ENCODE measurements at places on chromosomes 11 and 22. TPM values are rescaled to one million over a fixed set of nuclear protein-coding genes. Genes with fewer than 3 reads are reported as not detected.

GRCh38 chr11:1936072-1936780 is 10.9 kb upstream of the MRPL23 start:
- no peak overlapping the region for H3K27ac ChIP-seq
- peak; percentile 16 for DNase-seq
- H3K27me3 ChIP-seq: peaks cover 6% of the 10 kb centered on the region
- no peak overlapping the region for H3K4me3 ChIP-seq
- H3K4me1 ChIP-seq: peaks cover 5% of the 10 kb centered on the region
- H3K36me3 ChIP-seq: no peaks in the 10 kb centered on the region

GRCh38 chr11:5626196-5626595 is 1.4 kb downstream of the TRIM34 start:
- no peak overlapping the region for H3K27ac ChIP-seq
- no peak for DNase-seq
- no peaks in the 10 kb centered on the region for H3K27me3 ChIP-seq
- H3K4me3 ChIP-seq: no peak overlapping the region
- no peaks in the 10 kb centered on the region for H3K36me3 ChIP-seq

OR8A1 gene
- total RNA-seq: not detected

KREMEN1 gene
- 20.5 TPM for total RNA-seq

SYCE3 gene
- not detected for total RNA-seq

- H3K4me3 ChIP-seq: peak overlapping the region; percentile 34
- peaks cover 6% of the 10 kb centered on the region for H3K27me3 ChIP-seq
- H3K36me3 ChIP-seq: peaks cover 14% of the 10 kb centered on the region
- DNase-seq: peak; percentile 54
Measured at GRCh38 chr11:62340269-62340901, 3.1 kb downstream of the ASRGL1 start.

HBB gene
- total RNA-seq: not detected

- H3K27ac ChIP-seq: no peak within 1 kb of the TSS
- peak within 1 kb of the TSS; percentile 86 for H3K4me3 ChIP-seq
- peaks cover 10% of the 10 kb centered on the region for H3K27me3 ChIP-seq
- peak; percentile 68 for DNase-seq
Measured at GRCh38 chr11:123429913-123430720, at the start of gene GRAMD1B. TSS of gene GRAMD1B (plus strand) at chr11:123430269. CDS start at chr11:123430793, 524 bp downstream.

DNA sequence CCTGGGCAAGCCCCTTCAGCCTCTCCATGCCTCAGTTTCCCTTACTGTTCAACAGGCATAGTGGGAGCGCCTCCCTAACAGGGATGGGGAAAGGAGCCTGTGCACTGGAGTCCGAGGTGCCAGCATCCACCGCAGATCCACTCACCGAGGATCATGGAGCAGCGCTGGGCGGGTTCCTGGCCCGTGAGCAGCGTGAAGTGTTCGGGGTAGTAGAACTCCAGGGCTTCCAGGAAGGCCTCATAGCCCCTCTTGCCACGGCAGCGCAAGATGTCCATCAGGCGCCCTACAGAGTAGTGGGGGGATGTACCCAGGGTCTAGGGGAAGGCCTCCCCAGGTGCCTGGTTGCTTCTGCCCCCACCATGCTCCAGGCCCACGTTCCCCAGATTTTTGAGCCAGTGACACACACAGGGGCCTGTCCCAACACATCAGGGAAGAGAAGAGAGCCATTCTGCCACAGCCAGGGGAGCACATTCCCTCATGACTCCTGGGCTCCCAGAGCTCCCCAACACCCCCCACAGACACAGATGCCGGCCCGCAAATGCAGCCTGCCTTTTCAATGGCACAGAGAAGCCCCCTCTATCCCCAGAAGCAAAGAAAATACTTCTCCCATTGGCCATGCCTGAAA is 1.3 kb downstream of the CARD10 start:
- H3K4me3 ChIP-seq: peak overlapping the region; percentile 87
- H3K27me3 ChIP-seq: peaks cover 17% of the 10 kb centered on the region
- H3K4me1 ChIP-seq: no peaks in the 10 kb centered on the region
- DNase-seq: no peak
- no peaks in the 10 kb centered on the region for H3K36me3 ChIP-seq

- H3K27me3 ChIP-seq: peaks cover 5% of the 10 kb centered on the region
- H3K27ac ChIP-seq: no peak overlapping the region
- no peaks in the 10 kb centered on the region for H3K36me3 ChIP-seq
- DNase-seq: no peak
- no peak overlapping the region for H3K4me3 ChIP-seq
Measured at GRCh38 chr11:8772571-8773519, 90.3 kb downstream of the RPL27A start.

DNA sequence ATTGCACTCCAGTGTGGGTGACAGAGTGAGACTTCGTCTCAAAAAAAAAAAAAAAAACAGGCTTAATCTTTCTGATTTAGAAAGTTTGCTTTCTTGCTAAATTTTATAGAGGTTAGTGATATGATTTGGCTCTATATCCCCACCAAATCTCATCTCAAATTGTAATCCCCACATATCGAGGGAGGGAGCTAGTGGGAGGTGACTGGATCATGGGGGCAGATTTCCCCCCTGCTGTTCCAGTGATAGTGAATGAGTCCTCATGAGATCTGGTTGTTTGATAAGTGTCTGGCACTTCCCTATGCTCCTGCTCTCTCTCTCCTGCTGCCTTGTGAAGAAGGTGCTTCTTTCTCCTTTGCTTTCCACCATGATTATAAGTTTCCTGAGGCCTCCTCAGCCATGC is 90.9 kb downstream of the OSBP2 start:
- H3K36me3 ChIP-seq: no peaks in the 10 kb centered on the region
- no peaks in the 10 kb centered on the region for H3K4me1 ChIP-seq
- no peak overlapping the region for H3K4me3 ChIP-seq
- DNase-seq: no peak
- H3K27ac ChIP-seq: no peak overlapping the region

APOA1 gene
- total RNA-seq: not detected

DNA sequence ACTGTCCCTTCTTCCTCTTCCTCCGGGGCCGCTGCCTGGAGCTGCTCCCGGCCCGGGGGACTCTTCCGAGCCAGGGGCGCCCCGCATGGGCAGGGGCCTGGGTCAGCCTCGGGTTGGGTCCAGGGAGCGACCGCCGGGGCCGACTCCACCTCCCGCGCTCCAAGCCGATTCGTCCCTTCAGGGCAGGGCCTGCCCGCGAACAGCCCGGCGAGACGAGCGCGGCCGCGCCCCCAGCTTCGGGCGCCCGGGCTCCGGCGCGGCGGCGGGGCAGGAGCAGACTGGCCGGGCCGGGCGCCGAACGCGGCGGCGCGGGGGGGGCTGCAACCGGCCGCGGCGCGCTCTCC is at the start of gene LARGE1:
TSS of gene LARGE1 (minus strand) at position 280 of the 344 bp plus-strand sequence.
- no peaks in the 10 kb centered on the region for H3K36me3 ChIP-seq
- H3K27ac ChIP-seq: peak within 1 kb of the TSS; percentile 93
- peaks cover 19% of the 10 kb centered on the region for H3K4me1 ChIP-seq
- H3K27me3 ChIP-seq: peaks cover 9% of the 10 kb centered on the region
- DNase-seq: peak; percentile 72

GAB4 gene
- 0.15 TPM for total RNA-seq

TBC1D22A gene
- 23.0 TPM for total RNA-seq

GRCh38 chr11:67438158-67438902 is 848 bp upstream of the PTPRCAP start:
- H3K27ac ChIP-seq: peak overlapping the region; percentile 70
- H3K27me3 ChIP-seq: peaks cover 19% of the 10 kb centered on the region
- no peaks in the 10 kb centered on the region for H3K36me3 ChIP-seq
- peak; percentile 49 for DNase-seq
- H3K4me3 ChIP-seq: no peak overlapping the region

DNA sequence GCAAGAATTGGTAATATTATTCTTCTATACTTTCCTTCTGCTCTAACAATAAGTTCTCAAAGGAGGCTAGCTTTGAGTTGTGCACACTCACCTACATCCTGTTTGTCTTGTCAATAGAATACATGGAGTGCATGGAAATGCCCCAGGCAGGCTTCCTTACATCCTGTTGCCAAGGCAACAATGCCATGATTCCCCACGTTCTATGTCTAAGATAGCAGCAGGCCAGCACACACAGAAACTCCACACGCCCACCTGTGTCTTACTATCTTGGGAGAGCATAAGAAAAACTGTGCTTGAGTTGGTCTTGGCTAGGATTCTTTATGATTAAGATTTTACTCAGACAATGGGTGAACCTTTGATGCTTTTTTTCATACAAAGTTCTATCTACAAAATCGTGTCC is 379.2 kb downstream of the AASDHPPT start:
- no peak overlapping the region for H3K27ac ChIP-seq
- no peaks in the 10 kb centered on the region for H3K36me3 ChIP-seq
- H3K4me1 ChIP-seq: peaks cover 5% of the 10 kb centered on the region

DNA sequence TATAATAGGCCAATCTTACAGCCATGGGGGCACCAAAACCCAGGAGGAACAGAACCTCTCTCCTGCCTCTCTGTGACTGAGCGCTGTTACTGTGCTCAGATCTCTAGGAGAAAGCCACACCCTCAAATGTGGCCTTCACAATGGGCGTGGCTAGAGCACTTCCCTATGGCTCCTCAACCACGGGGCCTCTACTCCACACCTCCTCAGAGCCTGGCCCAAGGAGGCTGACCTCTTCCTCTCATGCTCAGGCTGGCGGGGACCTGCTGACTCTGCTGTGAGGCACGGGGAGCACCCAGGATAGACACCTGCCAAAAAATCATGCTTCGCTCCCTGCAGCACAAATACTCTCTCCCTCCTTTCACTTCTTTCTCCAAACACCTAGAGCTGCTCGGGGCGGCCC is 41.0 kb downstream of the C11orf58 start:
- H3K27me3 ChIP-seq: peaks cover 1% of the 10 kb centered on the region
- no peak overlapping the region for H3K4me3 ChIP-seq
- H3K36me3 ChIP-seq: no peaks in the 10 kb centered on the region
- DNase-seq: no peak
- peaks cover 3% of the 10 kb centered on the region for H3K4me1 ChIP-seq

DNA sequence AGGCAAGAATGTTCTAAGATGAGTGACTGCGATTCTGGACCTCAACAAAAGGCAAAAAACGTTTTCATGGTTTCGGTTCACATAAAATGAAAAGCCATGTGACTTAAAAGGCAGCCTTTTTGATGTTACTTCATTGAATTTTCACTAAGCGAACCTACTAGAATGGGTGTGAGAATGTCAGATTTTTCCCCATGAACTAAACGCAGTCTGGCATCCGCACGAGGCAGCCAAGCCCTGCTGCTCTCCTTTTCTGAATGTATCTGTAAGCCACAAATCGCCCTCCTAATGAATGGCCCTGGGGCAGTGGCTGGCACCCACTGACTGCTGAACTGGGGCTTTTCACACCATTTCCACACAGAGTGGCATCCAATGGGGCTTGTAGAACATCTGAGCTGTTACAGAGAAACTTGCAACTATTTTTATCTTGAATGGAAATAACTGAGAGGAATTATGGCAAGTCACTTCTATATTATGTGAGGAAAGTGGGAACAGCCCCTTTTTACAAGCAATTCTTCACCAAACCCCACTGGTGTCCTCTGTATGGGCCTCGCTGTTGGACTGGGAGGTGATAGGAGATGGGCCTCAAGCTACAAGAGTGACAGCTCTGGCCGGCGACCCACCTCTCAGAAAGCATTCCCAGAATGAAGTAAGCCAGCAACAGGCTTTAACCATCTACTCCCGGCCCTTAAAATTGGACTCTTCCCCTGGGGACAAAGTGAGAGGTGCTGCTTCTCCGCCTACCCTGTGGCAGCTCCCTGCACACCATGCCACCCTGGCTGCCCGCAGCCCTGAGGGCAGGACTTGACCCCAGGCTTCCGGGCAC is 29.4 kb downstream of the PPP2R1B start:
- no peak overlapping the region for H3K27ac ChIP-seq
- H3K36me3 ChIP-seq: no peaks in the 10 kb centered on the region
- peaks cover 12% of the 10 kb centered on the region for H3K4me1 ChIP-seq
- no peak for DNase-seq

GRCh38 chr22:22166941-22167713 is 77.5 kb upstream of the VPREB1 start:
- no peak for DNase-seq
- H3K27me3 ChIP-seq: peaks cover 13% of the 10 kb centered on the region
- no peaks in the 10 kb centered on the region for H3K36me3 ChIP-seq
- H3K4me3 ChIP-seq: no peak overlapping the region

GRCh38 chr11:86761978-86762377 is 38.4 kb upstream of the PRSS23 start:
- no peak overlapping the region for H3K27ac ChIP-seq
- H3K27me3 ChIP-seq: no peaks in the 10 kb centered on the region
- H3K36me3 ChIP-seq: no peaks in the 10 kb centered on the region
- H3K4me1 ChIP-seq: no peaks in the 10 kb centered on the region
- no peak for DNase-seq
- H3K4me3 ChIP-seq: no peak overlapping the region

- no peaks in the 10 kb centered on the region for H3K36me3 ChIP-seq
- no peak overlapping the region for H3K27ac ChIP-seq
- no peak for DNase-seq
- H3K4me1 ChIP-seq: no peaks in the 10 kb centered on the region
- no peak overlapping the region for H3K4me3 ChIP-seq
Measured at GRCh38 chr22:38900677-38901076, 28.7 kb upstream of the CBX6 start.

GRCh38 chr22:37631448-37632173 is 7.9 kb upstream of the SH3BP1 start:
- no peak overlapping the region for H3K27ac ChIP-seq
- H3K4me3 ChIP-seq: no peak overlapping the region
- no peak for DNase-seq
- H3K4me1 ChIP-seq: peaks cover 12% of the 10 kb centered on the region
- peaks cover 7% of the 10 kb centered on the region for H3K27me3 ChIP-seq
- H3K36me3 ChIP-seq: no peaks in the 10 kb centered on the region

DNA sequence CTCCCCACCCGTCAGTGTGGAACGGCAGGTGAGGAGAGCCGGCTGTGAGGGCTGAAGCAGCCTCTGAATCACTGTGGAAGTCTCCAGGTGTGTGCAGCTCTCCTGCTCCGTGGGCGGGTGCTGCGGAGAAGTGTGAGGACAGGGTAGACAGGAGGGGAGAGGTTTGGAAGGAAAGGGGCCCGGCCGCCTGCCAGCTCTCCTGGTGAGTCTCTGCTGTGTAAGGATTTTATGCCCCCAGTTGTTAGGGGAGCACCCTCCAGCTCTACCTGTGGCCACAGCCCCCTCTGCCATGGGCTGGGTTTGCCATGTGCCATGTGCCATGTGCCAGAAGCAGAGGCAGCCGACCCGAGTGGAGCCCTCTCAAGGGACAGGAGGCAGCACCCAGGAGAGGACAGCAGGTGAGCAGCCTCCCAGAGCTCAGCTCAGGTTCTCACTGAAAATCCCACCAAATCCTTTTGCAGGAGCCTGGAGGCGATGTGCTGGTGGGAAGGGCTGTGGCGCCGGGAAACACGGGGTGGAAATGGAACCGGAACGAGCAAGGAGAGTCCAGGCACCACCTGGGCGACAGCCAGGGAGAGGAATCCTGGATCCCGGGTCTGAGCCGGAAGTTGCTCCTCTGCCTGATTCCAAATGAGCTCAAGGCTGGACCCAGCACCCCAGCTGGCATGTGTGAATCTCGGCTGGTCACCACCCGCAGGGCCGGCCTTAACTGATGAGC is 804.4 kb downstream of the BRD1 start:
- peaks cover 14% of the 10 kb centered on the region for H3K27me3 ChIP-seq
- H3K4me1 ChIP-seq: no peaks in the 10 kb centered on the region
- DNase-seq: no peak
- peaks cover 5% of the 10 kb centered on the region for H3K36me3 ChIP-seq
- H3K27ac ChIP-seq: no peak overlapping the region

MOV10L1 gene
- 0.34 TPM for total RNA-seq

NXPE2 gene
- total RNA-seq: not detected

GRCh38 chr11:8776209-8776608 is 93.6 kb downstream of the RPL27A start:
- no peak overlapping the region for H3K4me3 ChIP-seq
- no peaks in the 10 kb centered on the region for H3K36me3 ChIP-seq
- DNase-seq: no peak
- peaks cover 11% of the 10 kb centered on the region for H3K4me1 ChIP-seq

PRR33 gene
- total RNA-seq: not detected

LRRN4CL gene
- total RNA-seq: 1.8 TPM
